ENCODE measurements at places on chromosomes 2 and 18. TPM values are rescaled to one million over a fixed set of nuclear protein-coding genes. Genes with fewer than 3 reads are reported as not detected.

DNA sequence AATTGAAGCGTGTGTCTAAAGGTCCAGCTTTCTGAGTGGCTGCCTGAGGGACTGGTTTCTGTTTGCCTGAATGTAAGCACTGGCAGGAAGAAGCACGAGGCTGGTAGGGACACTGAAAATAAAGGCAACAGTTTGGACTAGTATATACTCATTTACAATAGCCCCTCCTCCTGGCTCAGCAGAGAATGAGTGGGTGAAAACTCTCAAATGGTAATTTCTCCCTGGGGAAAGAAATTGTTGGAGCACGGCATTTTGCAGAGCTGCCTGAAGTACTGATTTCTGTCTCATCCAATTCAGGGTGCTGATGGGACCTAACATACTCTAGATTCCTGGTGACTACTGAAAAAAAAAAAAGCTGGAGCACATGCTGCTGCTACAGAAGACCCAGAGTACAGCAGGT, 17.3 kb upstream of the SPP2 start:
- no peak for DNase-seq

- no peak for DNase-seq
These were observed 1950.4 kb downstream of the SUCLG1 start for GRCh38 chr2:82508702-82509101.

DNA sequence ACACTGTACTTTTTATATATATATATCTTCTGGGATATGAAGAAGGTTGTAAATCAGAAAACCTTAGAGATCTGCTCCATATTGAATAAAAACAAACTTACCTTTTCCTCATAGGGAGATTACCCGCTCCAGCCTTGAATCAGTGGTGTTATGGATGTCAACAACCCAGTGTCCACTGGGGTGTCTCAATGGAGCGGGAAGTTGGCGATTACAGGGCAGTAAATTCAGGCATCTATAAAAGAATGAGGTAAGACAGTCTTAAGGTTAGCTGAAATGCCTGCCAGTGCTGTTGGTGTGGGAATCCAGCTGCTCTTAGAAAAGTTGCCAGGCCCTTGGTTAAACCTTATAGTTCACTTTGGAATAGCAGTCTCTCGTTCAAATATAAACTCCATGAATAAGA, 102.3 kb downstream of the R3HDM1 start:
- DNase-seq: no peak

DNA sequence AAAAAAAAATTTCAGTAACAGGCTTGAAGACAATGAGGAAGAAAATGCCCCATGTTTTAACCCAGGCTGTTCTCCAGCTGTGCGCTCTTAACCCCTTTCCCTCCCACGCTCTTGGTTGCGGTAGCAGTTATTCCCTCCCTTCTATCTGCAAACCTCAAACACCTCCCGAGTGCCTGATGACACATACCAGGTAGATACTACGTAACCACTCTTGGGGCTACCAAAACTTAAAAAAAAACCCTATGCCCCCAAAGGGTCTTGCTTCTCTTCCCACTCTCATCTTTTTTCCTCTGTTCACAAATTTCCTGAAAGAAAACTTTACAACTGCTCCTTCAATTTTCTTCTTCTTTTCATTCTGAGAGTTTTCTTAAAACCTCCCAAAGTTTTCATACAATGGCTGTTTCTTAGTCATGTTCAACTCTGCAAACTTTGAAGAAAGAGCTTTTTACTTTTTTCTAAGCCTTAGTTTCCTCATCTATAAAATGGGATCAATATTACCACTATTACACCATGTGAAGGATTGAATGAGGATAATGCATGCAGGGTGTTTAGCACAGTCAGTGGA, 4.9 kb upstream of the DRC1 start:
- DNase-seq: peak; percentile 67

DNA sequence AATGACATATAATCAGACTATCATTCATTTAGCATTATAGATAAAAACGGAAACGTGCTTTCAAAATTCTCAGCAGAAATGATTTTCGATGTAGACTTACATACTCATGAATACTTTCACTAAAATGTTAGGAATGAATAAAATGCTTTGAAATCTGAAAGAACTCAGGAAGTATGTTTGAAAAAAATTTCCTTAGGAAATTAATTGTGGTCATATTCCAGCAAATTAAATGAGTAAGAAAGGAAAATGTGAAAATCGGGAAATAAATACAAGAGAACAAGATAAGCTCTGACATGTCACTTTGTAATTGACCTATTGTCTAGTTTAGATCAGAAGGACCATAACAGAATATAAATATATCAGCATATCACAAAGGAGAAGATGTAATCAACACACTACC, 981.0 kb upstream of the CDH2 start:
- DNase-seq: no peak

DNA sequence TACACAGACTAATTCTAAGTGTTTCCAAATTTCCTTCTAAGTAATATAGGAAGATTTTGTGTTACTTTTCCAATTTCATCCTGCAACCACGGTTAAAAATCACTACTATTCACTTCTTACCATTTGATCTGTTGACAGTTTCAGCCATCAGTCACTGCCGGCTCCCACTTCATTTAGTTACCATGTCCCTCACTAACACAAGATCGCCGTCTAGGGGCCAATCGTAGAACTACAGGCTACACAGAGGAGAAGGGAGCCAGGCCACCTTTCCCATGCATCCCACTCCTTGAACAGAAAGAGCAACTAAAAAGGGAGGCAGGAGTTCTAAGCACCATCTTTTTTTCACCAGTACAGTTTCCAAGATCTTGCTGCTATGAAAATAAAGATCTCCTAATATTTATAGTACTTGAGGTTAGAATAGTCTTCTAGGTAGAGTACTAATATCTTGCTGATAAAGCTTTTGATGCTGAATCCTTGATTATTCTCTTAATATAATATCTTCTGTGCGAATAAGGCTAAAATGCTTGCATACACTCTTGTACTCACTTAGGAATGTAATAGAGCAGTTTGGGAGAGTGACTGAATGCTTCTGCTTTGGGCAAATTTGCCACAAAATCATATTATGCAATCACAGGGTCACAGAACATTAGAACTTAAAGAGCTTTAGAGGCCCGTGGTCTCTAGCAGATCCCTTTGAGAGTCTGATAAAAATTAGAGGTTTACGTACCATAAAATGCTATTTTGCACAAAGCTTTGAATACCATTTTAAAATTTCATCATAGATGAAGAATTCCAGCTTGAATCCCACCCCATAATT, 39.5 kb upstream of the CYP1B1 start:
- peak; percentile 63 for DNase-seq

DNA sequence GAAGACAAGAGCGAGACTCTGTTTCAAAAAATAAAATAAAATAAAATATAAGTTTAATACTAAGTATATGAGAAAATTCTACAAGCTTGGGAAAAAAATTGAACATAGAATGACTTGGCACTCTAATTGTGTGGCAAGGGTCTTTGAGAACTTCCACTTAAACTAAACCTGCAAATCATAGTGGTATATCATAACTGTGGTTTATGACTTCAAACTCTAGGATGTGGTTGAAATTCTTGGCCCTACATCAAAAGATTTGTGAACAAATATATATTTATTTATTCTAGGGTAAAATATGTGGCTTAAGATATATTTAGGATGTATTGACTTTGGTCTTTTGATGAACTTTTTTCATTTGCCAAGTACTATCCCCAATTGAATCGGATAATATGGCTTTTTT, 3.1 kb upstream of the FAM171B start:
- no peak for DNase-seq

DNA sequence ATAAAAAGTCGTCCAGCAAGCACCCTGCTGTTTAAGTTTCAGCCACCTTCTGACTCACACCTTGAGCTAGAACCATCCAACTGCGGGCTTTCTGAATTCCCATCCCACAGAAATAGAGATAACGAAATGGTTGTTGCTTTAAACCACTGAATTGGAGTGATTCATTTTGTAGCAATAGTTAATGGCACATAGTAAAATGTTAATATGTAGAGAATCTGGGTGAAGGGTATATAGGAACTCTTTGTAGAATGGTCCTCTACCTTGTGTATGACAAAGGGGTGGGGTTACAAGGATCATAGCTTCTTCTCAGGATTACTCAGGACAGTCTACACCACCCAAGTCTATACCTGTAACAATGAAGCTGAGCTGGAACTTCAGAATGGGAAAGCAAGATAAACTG, 2.4 kb upstream of the MAPRE3 start:
- no peak for DNase-seq

DNA sequence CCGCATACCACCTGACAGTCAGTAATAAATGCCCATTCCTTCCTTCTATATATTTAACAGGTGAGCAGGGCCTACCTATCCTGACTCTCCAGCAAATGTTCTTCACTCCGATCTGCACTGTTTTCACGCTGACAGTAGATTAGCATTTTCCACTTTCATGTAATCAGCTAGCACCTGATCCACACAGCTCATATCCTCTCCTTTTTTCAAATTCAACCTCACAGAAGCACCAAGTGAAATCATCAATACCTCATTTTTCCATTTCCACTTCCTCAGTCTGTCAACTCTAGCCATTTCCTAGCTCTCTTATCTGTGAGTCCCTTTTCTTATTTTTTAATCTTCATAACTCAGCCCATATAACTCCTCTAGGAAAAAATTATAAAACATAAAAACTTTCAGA, 402.8 kb downstream of the ZEB2 start:
- no peak for DNase-seq

- DNase-seq: no peak
These were observed 1.2 kb upstream of the UGT1A1 start for GRCh38 chr2:233758849-233759248.

- no peak for DNase-seq
These were observed 243.9 kb downstream of the SLC4A3 start for GRCh38 chr2:219871351-219871750.

GRCh38 chr2:101882769-101883307, 108.9 kb upstream of the IL1R2 start:
- no peak for DNase-seq

DNA sequence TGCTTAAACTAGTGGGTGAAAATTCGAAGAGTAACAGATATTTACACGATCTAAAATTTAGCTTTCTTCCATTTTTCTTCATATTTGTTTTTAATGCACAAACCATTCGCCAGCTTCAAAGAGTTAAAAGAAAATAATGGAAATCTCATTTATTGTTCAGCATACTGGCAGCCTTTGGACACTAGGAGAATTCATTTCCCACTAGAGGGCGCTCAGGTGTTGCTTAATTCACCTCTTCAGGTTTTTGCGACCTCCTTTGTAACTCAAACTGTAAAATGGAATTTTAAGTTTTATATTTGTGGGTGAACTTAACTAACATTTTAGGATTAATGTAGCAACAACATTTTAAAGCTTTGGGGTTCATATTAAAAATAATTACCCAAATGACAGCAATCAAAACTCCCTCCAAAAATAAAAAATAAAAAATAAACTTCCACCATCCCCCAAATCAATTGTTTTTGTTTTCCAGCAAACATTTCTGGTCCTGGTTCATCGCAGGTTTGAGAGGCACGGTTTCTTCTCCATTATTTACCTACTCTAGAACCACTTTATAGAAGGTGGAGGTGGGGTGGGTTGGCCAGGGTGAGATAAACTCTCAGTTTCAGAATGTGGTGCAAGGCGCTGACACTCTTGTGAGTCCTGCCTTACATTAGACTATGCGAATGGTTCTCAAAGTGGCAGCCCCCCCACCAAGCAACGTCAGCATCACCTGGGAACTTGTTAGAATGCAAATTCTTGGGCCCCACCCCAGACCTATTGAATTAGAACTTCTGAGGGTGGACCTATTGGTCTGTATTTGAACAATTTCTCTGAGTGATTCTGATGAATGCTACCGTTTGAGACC, 24.7 kb upstream of the PNPT1 start:
- peak; percentile 29 for DNase-seq

DNA sequence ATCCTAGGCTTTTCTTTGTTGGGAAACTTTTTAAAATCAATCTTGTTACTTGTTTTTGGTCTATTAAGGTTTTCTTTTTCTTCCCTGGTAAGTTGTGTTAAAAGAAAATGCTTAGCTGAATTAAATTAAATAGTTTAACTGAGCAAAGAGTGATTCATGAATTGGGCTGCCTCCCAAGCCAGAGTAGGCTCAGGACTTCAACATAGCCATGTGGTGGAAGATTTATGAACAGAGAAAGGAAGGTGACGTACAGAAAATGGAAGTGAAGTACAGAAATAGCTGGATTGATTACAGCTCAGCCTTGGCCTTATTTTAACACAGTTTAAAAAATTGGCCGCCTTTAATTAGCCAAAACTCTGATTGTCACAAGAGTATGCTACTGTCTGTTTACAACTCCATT, 27.9 kb upstream of the GALNT5 start:
- DNase-seq: no peak

DNA sequence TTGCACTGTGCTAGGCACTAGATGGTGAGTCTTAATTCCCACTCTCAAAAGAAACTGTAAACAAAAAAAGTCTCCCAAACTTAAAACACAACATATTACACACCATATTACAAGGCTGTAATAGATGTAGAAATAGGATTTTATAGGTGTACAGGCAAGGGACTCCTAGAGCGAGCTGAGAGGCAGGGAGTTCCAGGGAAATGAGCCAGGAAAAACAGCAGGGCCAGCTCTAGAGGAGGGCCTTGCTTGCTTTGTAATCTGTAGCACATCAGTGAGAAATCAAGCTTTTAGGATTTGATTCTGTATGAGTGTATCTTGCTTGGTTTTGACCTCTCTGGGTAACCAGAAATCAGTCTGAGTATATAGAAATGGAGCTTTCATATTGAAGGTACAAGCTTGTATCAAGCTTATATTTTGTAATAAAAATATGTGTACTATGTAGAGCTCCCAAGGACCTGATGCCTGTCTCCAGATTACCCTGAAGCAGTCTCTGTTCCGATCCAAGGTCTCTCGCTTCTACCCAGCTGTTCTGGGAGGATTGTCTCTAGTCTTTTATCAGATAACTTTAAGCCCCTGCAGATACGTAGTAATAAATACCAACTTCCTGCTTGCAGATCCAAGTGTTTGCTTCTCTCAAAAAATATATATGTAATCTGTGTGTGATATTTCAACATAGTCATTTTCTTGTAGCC, 73.0 kb downstream of the MYO1B start:
- no peak for DNase-seq

DNA sequence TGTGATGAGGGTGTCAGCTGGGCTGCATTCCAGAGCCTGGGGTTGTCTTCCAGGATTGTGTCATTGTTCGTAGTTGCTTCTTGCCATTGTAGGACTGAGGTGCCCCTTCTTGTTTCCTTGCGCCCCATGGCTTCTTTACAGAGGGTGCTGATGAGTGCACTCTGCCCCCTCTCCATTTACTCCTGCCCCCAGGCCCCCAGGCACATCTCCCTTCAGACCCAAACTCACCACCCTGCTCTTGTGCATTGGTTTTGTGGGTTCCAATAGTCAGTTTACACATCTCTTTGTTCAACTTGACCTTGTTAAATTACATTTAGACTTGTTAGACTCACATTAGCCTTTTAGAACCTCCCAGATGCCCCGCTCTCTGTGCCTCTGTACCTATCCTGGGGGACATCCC, 33.1 kb downstream of the HJURP start:
- no peak for DNase-seq

The EHBP1 gene
- 28.2 TPM for total RNA-seq

The IL36RN gene
- not detected for total RNA-seq

The KCNG2 gene
- total RNA-seq: not detected

The NOSTRIN gene
- not detected for total RNA-seq

The MOGAT1 gene
- total RNA-seq: not detected

The TEX44 gene
- total RNA-seq: not detected

Data from activated naive CD8-positive, alpha-beta T cell treated with anti-CD3 and anti-CD28 coated beads for 36 hours (primary cell).